ENCODE measurements at places on chromosomes 3 and 15. TPM values are rescaled to one million over a fixed set of nuclear protein-coding genes. Genes with fewer than 3 reads are reported as not detected.

Gene ENTPD3
- total RNA-seq, result 0.11 TPM

Gene P2RY12
- 0.74 TPM for total RNA-seq

Gene C3orf70
- total RNA-seq, result 1.4 TPM

Gene LINGO1
- total RNA-seq, result 0.96 TPM

Gene ROPN1B
- 4.0 TPM for total RNA-seq

Gene SLC26A6
- total RNA-seq, result 12.9 TPM

Gene ONECUT1
- total RNA-seq, result not detected

Gene KY
- total RNA-seq, result 12.1 TPM

Gene INSYN1
- total RNA-seq, result 121 TPM

Gene IGF2BP2
- 17.9 TPM for total RNA-seq

Data from left ventricle myocardium inferior (tissue), 1 donor.